ENCODE measurements at places on chromosomes 7 and 10. TPM values are rescaled to one million over a fixed set of nuclear protein-coding genes. Genes with fewer than 3 reads are reported as not detected.

DNA sequence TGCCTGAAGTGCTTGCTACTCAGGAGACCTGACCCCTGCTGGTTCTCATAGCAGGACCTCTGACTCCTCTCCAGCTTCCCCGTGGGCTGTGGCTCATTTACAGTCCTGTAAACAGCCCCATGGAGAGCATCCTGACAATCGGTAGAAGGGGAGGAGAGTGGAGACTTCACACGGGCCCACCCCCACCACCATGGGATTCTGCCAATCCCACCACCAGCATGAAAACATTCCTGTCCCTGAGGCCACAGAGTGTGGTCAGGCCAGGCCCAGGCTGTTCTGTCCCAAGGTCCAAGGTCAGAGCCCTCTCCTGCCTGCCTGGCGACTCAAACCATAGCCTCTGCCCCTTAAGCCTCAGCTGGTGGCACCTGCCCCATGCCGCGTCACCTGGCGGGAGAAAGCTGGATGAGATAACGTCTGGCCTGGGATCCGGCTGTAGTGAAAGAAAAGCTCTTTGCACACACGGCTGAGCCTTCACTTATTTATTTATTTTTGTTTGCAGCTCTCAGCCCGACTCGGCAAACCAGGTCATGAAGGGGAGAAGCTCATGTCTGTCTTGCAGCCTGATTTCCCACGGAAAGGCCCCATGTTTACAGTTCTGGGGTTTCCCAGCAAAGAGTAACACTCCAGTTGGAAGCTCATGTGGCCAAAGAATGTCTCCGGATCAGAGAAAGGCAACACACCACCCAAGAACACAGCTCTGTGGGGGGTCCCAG, 293.6 kb upstream of the ZMIZ1 start:
- no peak for DNase-seq

The MLLT10 gene
- 63.5 TPM for total RNA-seq

DNA sequence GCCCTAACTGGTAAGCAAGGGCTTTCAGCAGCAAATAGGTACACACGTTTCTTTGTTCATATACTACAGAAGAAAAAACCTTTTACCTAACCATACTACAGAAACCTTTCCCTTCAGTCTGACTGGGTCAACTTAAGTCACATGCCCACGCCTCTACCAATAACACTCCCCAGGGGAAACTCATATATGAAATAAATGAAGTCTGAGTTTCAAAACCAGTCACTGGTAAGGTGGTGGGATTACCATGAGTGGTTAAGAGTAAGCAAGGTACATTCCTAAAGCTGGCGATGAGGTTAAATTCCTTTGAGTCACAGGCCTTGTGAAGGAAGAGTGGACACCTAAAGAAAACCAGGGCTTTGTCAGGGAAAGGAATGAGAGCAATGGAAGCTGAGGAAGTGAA, 21.4 kb upstream of the KIF20B start:
- DNase-seq: no peak

The HOXA11 gene
- not detected for total RNA-seq

DNA sequence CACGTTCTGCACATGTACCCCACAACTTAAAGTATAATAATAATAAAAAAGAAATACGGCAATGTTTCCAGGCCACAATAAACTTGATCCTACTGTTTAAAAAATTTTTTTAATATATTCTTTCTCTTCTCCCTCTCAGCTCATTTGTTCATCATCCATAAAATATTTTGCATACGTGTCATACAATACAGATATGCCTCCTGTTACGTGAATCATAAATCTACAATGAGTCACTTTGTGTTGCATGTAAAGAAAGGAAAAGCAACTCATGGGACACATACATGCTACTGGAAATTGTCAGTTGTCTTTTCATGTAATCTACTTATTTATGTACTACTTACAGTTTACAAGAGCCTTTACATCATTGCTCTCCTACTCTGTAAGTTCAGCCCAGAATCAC, 1.1 kb upstream of the TECTB start:
- no peak for DNase-seq

- DNase-seq: no peak
Observed at GRCh38 chr7:142542942-142543341, 206.3 kb upstream of the PRSS1 start.

DNA sequence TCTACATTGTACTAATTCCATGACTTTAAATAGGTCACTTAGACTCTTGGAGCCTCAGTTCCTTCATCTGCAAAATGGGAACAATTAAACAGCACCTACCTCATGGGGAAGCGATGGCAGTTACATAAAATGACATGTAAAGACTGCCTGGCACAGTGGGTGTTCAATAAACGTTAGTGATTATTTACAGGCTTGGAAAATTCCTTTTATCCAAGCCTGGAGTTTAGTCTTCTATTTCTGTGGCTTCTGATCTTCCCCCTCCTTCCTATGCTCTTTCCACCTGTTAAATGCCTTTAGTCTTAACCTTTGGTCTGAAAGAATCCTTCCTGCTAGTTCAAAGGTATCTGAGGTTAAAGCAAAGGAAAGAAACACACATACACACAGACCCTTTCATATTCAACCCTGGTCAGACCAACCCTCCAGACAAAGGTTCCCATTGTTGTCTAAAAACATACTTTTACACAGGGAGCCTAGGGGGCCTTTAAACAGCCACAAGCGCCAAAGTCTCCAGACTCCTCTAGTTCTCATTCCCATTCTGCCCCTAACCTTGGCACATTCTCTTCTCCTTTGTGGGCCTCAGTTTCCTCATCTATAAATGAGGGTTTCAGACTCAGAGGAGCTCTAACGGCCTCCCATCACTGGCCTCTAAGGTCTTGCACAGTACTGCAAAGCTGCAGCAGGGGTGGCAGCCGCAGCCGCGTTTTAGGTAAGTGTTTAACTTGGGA, 21.4 kb downstream of the SORBS1 start:
- DNase-seq: no peak

Data from naive thymus-derived CD8-positive, alpha-beta T cell (primary cell).